NCI-H748 treated with DMSO at 0.1 percent for 48 hours (cell line): ENCODE measurements at places on chromosomes 2 and 18.

DNA sequence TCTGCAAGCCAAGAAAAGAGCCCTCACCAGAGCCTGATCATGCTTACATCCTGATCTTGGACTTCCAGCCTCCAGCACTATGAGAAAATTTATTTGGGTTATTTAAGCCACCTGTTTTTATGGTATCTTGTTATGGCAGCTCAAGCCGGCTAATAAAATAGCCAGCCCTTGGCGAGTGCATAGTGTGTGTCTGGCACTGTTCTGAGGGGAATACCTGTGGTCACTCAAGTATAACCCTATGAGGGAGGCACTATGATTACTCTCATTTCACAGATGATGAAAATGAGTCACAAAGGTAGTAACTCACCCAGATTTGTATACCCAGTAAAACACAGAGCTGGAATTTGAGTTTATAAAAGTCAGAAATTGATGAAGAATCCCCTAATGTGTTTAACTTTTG lies 556.9 kb upstream of the SETBP1 start:
- DNase-seq = no peak

GRCh38 chr2:216090369-216090786 lies 8.7 kb downstream of the TMEM169 start:
- DNase-seq = no peak

- DNase-seq = no peak
Measured at GRCh38 chr2:168254158-168254935, 7.0 kb upstream of the STK39 start.

- DNase-seq = no peak
Measured at GRCh38 chr2:130183512-130184373, 1.7 kb downstream of the MZT2B start.

DNA sequence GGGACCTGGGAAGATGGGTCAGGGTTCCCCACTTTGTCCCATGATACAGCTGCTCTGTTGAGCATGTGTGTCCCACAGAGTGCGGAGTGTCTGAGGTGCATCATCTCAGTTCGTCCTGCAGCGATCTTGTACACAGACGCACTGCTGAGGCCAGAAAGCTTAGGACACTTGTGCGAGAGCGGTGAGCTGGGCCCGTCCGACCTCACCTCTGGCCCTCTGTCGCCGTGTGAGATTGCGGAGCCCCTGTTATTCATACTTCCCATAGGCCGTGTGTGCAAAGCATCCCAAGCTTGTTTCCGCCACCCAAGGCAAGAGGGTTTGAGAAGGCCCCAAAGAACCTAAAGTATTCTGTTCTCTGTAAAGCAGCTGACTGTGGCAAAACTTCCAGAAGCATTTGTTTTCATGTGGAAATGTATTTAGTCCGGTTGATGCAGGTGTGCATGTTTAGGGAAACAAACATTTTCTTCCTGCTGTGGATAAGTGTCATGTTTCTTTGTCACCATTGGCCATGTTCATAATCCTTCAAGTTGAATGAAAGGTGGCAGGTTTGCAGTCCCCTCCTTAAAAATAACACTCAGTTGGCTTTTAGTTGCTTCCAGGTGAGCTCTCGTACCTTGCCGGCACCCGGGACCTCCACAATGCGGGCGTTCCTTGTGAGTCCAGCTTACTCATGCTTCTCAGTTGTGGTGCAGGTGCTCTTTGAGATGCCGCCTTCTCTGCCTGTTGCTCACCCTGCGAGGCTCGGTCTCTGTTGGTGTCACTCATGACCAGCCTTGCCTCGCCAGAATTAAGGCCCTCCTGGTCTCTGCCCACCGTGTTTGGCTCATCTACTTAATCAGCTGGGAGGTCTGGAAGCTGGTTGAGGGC lies 5.3 kb downstream of the AGAP1 start:
- no peak for DNase-seq

DNA sequence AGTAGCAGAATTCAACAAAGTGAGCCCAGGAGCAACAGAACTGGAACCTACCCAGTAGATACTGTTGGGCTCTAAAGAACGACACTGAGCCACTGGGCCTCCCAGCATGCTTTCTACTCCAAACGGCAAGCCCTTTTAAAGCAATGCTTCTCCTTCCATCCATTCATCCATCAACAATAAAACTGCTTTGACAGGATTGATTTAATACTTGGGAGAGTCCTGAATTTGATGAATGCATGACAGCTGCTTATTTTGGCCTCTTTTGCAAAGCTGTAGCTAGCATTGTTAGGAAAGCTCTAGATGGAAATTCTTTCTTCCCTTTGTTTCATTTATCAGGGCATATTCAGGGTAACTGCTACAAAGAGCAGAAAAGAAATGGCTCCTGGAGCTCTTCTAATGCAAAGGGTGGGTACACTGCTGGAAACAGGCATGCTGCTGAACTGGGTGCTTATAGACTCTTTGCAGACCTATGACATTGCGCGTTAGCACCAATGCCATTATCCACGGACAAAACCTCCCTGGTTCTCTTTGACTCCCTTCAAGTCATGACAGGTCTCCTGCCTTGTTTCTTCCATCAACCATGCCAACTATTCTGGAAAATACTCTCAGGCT lies 138.4 kb upstream of the HNRNPA3 start:
- DNase-seq = no peak

DNA sequence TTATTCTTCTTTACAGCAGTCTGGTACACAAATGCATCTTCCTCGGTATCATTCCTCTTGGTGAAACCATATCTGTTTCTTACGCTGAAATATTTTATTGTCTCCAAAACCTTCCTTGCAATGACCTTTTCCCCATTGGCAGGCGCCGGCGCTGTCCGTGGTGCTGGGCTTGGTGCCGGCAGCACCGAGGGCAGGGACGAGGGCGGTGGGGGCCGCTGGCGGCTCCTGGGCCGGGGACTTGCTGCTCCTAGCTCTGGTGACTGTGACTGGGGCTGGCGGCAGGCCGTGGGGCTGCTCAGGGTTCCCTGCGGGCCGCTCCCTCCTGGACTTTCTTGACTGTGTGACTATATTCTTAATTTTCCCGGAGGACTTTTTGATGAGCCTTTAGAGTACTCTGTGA lies 72.5 kb downstream of the GPR39 start:
- DNase-seq = no peak

DNA sequence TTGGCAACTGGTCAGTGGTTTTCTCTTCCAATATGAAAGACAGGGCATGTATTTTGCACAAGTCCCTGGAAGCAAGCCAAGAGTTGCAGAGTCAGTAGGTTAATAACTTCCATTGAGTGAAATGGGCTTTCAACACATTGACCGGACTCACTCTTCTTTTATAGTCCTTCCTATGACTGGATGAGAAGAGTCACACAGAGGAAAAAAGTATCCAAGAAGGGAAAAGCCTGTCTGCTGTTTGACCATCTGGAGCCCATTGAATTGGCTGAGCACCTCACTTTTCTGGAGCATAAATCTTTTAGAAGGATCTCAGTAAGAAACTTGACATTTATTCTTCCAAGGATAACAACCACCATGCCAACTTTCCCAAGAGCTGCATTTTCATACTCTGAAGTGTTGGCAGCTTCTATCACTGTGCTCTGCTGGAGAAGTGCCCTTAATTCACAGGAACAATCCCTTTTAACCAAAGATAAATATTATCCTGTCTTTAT lies 45.4 kb downstream of the RASGRP3 start:
- no peak for DNase-seq

DNA sequence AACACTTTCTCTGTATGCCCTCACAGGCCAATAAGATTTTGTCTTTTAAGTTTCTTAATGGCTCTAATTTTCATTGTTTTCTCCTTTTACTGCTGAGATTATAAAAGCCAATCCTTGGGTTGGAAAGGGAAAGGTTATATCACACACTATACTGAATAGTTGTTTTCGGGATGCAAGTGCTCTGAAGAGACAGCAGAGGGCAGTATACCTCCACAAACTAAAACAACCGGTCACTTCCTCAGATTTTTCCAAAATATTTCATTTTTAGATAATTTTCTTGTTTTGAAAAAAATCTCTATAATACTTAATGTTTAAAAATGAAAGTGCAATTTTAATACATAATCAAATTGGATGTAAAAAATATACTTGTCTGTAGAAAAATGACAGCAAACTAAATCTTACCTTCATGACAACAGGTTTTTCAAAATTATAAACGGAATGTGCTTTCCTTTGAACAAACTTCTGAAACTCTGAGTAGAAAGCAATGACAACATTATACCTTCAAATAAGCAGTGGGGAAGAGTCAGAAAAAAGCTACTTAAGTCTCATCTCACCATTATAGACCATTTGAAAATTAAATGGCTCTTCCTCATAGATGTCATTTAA lies 82.7 kb downstream of the ORC4 start:
- peak; percentile 11 for DNase-seq

DNA sequence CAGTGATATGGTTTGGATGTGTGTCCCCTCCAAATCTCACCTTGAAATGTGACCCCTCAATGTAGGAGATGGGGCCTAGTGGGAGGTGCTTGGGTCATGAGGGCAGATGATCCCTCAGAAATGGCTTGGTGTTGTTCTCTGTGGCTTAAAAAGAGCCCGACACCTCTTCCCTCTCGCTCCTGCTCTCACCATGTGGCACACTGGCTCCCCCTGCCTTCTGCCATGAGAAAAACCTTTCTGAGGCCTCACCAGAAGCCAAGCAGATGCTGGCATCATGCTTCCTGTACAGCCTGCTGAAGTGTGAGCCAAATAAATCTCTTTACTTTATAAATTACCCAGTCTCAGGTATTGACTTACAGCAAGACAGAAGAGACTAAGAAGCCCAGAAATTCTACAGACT lies 357.1 kb downstream of the NRXN1 start:
- DNase-seq = no peak

GRCh38 chr2:172480301-172481218 lies 53.2 kb downstream of the ITGA6 start:
- DNase-seq = no peak

- DNase-seq = no peak
Measured at GRCh38 chr2:146229508-146230155, 1615.2 kb upstream of the ACVR2A start.

- no peak for DNase-seq
Measured at GRCh38 chr2:3066831-3067230, 310.8 kb downstream of the EIPR1 start.

DNA sequence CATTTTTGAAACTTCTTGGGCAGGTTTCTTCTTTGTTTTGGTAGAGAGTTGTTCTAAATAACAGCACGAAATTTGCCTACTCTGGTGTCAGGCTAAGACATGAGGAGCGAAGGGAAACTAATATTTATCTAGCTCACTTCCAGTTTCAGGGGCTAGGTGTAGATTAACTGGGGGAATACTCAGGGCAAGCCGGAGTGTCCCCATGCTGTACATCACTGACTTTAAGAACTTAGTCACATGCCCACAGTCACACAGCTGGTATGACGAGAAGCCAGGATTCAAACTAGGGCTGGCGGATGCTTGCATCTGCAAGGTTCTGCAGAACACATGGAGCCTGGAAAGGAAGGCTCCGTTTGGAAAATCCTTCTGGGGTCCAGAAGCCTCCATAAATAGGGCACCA lies 133.3 kb downstream of the ALPK2 start:
- DNase-seq = no peak
